Right forelimb (tissue), 1 donor: ENCODE measurements at places on chromosomes 16 and 17.

GRCh38 chr17:77256710-77257109 lies 115.9 kb downstream of the SEC14L1 start:
- no peak for DNase-seq

DNA sequence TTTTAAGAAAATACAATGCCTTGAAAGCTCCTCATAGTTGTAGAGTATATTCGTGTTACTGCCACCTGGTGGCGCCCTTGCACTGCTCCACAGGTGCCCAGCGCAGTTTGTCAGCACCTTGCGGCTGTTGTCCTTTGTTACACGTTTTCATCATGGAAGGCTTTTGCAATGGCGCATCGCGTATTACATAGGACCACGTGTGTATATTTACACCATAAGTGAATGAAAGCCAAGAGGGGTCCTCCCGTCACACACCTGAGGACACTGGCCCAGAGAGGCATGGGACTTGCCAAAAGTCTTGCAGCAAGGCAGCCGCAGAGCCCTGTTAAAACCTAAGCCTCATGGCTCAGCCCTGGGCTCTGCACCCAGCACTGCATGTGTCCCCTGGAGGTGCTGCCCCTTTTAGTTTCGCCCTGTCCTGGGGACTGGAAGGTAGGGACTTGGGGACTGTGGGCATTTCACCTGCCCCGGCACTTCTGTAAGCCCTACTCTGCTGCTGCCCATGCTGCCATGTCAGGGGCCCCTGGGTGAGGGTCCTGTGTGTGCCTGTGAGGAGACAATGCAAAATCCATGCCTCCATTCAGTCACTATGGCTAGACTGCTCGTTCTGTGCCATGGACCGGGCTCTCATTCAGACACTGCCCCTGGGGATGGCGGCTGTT lies 24.3 kb downstream of the POLR3E start:
- DNase-seq, result no peak

- DNase-seq, result peak; percentile 79
These were observed 3.4 kb upstream of the ZNF385C start for GRCh38 chr17:42101513-42102292.

DNA sequence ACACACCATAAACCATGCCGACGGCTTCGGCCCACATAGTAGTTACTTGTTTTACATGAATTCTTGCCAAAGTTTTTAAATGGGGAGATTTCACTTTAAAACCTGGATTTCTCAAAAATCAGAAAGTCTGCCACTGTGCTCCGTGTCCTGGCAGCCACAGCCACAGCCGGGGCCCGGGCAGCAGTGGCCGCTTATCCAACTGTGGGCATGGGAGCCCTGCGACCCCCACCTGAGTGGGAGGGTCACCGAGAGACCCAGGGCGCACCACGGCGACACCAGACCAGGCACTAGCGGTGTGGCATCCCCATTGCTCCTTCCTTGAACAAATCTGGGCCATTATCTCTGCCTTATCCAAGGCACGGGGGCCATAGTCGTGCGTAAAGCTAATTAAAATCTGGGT lies 30.0 kb downstream of the ZNF469 start:
- no peak for DNase-seq

DNA sequence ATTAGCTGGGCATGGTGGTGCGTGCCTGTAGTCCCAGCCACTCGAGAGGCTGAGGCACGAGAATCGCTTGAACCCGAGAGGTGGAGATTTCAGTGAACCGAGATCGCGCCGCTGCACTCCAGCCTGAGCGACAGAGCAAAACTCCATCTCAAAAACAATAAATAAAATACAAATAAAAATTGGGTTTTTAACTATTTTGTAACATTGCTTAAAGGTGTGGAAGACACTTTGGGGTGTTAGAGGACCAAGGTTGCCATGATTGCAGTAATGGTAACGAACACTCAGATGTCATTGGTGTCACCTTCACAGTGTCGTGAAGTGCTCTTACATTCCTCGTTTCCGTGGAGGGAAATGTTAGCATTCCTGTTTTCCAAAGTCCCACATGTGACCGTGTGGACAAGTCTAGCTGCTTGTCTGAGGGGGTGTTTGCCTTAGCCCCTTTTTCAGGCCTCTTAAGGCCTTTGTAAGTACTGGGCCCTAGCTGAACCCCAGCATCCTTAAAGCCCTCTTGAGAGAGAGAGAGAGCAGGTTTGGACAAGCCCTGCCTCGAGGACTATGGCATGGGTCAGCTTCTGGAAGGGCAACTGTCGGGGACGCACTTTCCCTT lies 8.6 kb downstream of the C16orf96 start:
- DNase-seq, result no peak

DNA sequence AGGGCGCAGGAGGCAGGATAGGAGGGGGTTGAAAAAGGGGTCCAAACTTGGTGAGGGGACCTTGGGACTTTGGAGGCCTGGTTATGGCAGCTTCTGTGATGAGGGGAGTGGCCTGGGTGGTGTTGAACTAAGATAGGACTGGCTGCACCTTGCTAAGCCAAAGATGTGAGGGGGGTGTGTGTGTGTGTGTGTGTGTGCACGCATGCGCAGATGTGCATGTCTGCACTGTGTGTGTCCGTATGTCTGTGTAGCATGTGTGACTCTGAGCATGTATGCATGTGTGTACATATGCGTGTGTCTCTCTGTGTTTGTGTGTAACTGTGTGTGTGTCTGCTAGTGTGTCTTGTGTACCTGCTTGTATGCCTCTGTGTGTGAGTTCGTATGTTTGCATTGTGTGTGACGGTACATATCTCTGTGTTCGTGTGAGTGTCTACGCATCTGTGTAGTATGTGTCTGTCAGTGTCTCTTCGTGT lies 4.1 kb downstream of the SLC16A5 start:
- no peak for DNase-seq

- DNase-seq, result no peak
These were observed 539.6 kb upstream of the HSBP1 start for GRCh38 chr16:83268169-83268568.

DNA sequence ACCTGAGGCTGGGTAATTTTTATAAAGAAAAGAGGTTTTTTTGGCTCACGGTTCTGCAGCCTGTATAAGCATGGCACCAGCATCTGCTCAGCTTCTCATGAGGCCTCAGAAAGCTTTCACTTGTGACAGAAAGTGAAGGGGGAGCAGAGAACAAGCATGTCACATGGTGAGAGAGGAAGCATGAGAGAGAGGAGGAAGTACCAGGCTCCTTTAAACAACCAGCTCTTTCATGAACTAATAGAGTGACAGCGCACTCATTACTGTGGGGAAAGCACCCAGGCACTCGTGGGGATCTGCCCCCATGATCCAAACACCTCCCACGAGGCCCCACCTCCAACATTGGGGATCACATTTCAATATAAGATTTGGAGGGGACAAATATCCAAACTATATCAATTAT lies 86.8 kb downstream of the USP32 start:
- no peak for DNase-seq

DNA sequence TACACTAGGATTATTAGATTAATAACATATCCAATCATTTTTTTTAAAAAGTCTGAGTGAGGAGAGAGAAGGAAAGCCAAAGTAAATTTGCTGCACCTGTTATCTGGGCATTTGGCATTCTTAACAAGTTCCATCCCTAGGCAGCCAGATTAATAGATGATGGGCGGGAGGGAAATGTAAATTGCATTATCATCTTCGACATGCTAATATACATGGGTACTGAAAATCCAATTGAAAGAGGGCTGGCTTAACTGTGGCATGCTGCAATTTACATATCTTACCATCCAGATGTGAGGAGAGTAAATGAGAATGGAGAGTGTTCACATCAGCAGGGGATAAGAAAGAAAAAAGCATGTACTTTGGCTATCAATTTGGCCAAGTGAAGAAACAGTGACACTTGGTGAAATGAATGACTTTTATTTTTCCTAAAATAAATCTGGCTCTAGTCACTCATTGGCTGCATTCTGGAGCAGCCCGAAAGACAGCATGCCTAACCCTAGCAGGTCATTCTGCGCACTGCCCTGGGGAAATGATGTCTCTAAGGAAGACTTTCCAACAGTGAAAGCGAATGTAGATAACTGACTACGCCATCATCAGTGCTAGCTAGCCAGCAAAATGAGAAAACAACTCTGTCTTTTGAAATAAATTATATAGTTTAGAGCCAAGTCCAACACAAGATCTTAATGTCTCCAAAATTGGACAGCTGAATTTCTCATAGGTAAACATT lies 57.9 kb downstream of the HYDIN start:
- DNase-seq, result no peak

DNA sequence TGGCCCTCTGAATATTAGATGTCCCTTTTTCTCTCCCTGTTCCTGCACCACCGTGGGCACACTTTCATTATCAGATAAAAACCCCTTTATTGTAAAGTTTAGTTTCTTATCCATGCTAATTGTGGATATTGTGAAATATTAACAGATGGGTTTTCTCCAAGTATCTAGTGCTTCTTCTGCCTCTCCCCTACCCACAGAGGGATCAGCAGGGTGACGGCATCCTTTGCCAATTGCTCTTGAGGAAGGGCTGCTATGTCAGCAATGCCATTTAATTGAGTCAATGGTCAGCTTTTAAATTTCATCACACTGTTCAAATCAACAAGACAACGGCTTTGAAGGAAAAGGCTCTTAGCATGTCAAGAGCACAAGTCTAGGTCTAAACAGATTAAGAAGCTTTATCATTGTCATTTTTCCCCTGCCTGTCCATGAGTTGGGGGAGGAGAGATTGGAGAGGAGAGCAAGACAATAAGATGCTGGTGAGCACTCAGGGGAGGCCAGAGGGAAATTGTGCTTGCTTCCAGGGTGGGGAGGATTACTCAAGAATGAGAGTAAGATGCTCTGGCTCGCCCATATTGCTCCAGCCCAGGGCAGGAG lies 443.0 kb upstream of the CCL2 start:
- no peak for DNase-seq

DNA sequence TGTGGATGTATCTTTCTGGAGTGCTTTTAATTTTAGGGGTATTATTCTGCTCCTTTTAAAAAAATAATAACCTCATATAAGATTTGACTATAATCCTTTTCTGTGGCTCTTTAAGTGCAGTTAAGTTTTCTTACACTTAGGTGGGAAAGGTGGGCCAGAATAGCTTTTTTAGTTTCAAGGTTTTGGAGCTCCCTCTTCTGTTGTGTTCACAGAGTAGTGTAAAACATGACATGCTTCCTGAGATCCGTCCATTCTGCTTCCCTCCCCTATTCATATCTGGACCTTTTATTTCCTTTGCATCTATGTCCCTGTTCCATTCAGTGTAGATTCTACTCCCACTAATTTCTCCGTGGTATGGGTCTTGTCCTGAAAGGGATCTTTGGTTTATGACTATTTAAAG lies 12.8 kb downstream of the LRRC36 start:
- DNase-seq, result no peak

DNA sequence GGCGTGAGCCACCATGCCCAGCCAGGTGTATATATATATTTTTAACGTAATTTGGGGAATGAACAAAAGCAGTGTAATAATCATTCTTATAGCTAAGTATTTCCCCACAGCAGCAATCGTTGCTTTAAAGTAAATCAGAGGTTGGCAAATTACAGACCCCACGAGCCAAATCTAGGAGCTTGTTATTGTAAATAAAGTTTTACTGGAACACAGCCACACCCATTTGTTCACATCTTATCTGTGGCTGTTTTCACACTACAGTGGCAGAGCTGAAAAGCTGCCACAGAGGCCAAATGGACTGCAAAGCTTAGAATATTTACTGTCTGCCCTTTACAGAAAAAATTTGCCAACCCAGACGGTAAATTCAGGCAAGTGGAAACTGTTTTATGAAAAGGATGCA lies 50.8 kb downstream of the RAB11FIP4 start:
- no peak for DNase-seq

GRCh38 chr16:86033016-86033474 lies 134.1 kb downstream of the IRF8 start:
- DNase-seq, result peak; percentile 68

- DNase-seq, result no peak
These were observed 6.5 kb upstream of the CTCF start for GRCh38 chr16:67555795-67556212.

DNA sequence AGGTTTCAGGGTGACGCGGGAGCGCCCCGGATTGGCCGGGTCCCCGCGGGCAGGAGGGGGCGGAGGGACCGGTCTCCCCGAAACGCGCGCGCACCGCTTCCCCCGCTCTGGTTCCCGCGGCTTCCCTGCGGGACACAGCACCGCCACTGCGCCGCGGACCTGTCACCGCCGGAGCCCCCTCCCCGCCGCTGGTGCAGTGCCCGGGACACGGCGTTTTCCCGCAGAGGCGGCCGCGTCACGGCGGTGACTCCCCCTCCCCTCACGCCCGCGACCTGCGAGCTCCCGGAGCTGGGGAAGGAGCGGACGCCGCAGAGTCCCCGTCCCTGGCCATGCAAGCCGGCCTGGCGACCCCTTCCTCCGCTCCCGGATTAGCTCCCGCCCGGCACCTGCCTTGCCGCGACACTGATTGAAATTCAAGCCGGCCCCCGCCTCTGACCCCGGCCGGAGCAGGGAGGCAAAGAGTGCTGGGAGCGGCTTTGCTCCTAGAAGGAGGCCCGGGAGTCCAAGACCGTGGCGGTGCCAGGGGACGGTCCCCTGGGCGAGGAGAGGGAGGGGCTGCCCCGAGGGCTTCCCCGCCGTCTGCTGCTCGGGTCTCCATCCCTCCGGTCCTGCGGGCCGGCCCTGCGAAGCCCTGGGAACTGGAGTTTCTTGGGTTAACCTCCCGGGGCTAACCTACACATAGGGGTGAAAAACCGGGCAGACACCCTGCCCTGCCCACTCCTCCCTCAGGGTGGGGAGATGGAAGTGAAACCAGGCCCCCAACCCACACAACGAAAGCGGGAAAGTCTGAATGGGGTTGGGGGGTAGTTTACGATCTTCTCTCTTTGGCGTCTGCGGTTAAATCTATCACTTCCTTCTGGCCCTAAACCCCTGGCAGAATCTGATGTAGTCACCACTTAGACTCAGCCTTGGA lies 1.0 kb downstream of the RHBDL3 start:
- DNase-seq, result peak; percentile 50
